Activated CD4-positive, CD25-positive, alpha-beta regulatory T cell (primary cell): ENCODE measurements at places on chromosomes 3 and 15.

DNA sequence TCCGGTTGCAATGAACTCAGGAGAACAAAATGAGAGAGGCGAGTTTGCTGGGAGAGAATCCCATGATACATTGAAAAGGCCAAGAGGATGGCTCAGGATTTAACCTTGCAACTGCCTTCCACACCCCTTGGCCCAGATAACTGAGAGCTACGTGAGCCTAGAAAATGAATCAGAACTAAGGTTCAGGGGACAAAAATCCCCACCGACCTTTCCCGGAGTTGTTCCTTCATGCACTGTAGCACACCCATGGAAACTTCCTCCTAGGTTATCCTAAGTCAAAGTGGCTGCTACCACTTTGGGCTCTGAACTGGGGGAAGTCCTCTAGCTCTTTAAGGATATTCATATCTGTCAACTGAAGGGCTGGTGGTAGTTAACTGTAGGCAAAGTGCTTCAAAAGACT is 58.3 kb upstream of the SLC4A7 start:
- no peak for DNase-seq

- no peak for DNase-seq
These were observed 63.2 kb upstream of the LPP start for GRCh38 chr3:188090620-188091309.

GRCh38 chr3:69855436-69856162 is 116.3 kb downstream of the MITF start:
- DNase-seq = no peak

GRCh38 chr3:105444725-105445124 is 78.0 kb downstream of the ALCAM start:
- no peak for DNase-seq

DNA sequence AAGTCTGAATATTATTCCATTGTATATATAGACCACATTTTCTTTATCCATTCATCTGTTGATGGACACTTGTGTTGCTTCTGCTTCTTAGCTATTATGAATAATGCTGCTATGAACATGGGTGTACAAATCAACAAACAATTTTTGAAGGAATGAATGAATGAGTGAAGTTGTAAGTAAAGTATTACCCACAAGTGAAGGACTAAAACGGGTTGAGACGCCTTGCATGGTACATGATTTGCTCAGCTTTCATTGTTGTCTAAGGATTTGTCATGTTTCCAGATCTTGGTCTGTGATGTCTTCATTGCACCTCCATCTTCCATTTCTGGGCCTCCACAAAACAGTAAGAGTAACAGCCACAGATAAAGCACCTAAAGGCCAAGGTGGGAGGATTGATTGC is 20.5 kb downstream of the IFT122 start:
- no peak for DNase-seq

- no peak for DNase-seq
These were observed 29.2 kb downstream of the NSUN3 start for GRCh38 chr3:94092086-94092485.

GRCh38 chr15:27234593-27234992 is 263.6 kb downstream of the GABRG3 start:
- no peak for DNase-seq
